ENCODE measurements at places on chromosomes 16 and 17.
A peak's percentile ranks its signal among the peaks of the same experiment; 100 is the strongest.

- DNase-seq = no peak
Measured at GRCh38 chr17:61686113-61686512, 95.1 kb upstream of the NACA2 start.

GRCh38 chr16:55271945-55272513, 52.0 kb upstream of the IRX6 start:
- DNase-seq = no peak

DNA sequence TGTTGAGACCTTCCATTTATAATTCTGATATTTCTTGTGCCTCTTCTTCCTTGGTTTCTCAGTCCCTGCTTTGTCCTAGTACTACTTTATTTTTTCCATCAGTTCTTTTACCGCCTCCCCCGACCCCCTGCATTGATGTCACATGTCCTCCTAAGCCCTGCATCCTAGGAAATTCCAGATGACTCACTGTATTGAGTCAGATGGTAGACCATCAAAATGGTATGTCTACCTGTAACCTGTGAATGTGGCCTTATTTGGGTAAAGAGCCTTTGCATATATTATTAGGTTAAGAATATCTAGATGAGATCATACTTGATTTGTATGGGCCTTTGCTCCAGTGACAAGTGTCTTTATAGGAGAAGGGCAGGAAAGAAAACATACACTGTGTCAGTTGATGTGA, 515.3 kb upstream of the CA10 start:
- DNase-seq = no peak

DNA sequence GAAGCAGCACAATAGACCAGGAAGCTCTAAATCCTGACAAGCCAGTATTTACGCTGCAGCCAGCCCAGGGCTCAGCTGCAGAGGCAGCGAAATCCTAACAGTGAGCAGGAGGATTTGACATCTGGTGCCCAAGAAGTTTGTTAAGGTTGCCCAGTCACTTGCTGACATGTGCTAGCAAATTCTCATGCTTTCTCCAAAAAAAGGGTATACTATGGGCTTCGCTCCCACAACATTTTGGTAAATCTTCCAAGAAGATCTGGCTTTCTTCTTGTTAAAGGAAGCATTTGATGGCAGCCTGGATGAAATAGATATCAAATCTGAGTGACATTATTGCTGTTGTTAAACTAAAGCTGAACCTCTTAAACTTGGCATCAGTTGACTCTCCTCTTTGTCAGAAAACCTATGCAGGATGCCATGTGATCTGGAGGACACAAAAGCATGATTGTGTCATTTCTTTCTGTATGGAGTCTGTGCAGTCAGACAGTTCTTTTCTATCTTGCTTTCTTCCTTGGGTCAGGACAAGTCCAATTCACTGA, 949.7 kb upstream of the RBFOX1 start:
- no peak for DNase-seq

GRCh38 chr17:78272181-78272913, 40.9 kb downstream of the TMEM235 start:
- peak; percentile 78 for DNase-seq

GRCh38 chr16:51919736-51920135, 627.2 kb downstream of the TOX3 start:
- DNase-seq = no peak

- DNase-seq = no peak
Measured at GRCh38 chr16:3907586-3907985, 27.1 kb upstream of the CREBBP start.

GRCh38 chr16:4578961-4579530, 22.9 kb downstream of the C16orf96 start:
- no peak for DNase-seq

- no peak for DNase-seq
Measured at GRCh38 chr16:22161999-22162655, at the start of gene SDR42E2. Gene SDR42E2 (plus strand): TSS chr16:22162506. CDS start chr16:22165583, 3,077 bp downstream.

- peak; percentile 65 for DNase-seq
Measured at GRCh38 chr17:59105852-59106462, 723 bp downstream of the TRIM37 start.

DNA sequence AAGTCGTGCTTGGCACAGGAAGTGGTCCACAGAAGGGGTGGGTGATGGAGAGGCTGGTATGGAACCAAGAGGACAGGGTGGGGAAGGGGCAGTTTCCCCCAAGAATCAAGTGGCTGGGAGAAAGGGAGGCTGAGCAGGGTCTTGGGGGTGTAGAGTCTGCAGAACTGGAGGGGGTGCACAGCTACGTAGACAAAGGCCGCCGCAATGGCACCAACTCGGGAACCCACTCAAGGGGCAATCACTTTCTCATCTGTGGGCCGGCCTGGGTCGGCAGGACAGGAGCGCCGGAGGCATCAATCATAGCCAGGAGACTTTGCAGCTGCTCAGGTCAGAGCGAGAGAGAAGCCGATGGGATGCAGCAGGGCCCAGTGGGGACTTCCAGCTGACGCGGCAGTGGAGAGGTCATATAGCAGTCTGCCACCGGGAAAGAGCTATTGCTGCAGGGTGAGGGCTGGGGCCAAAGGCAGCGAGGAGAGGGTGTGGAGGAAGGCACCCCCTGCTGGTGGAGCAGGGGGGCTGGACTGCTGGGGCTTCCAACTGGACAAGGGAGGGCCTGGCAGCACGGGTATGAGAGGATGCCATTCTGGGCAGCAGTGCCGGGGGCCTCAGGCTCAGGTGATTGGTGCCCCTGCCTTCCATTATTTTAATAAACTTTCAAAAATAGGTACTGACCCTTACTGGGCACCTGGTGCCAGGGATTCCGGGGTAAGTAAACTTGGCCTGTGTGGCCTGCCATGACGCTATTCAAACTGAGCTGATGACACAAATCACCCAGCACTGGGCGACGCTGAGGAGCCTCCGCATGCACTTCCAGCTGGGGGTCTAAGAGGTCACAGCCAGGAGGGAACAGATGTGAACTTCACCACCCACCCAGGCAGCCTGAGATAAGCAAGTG, 52.5 kb upstream of the MTSS2 start:
- DNase-seq = peak; percentile 84
